ENCODE measurements at places on chromosomes 5 and 9.

GRCh38 chr5:68385936-68386335, 170.4 kb downstream of the PIK3R1 start:
- DNase-seq, result no peak

GRCh38 chr5:116130471-116130870, 45.6 kb downstream of the COMMD10 start:
- peak; percentile 9 for DNase-seq

DNA sequence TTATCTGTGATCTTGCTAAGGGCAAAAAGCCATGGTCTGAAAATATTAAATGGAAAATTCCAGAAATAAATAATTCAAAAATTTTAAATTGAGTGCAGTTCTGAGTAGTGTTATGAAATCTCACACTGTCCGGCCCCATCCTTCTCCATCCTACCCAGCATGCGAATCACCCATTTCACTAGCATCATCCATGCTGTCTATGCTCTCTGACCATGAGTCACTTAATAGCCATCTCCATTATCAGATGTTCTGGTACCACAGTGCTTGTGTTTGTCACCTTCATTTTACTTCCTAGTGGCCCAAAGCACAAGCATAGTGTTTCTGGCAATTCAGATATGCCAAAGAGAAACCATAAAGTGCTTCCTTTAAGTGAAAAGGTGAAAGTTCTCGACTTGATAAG, 63.3 kb upstream of the SMC5 start:
- DNase-seq, result peak; percentile 35

GRCh38 chr9:137069508-137070091, 757 bp downstream of the SAPCD2 start:
- no peak for DNase-seq

GRCh38 chr9:111961575-111961974, 65.0 kb downstream of the UGCG start:
- peak; percentile 73 for DNase-seq

- DNase-seq, result no peak
These were observed 8.9 kb upstream of the SPATA31E1 start for GRCh38 chr9:87873607-87874303.

- no peak for DNase-seq
These were observed 354.5 kb downstream of the ICE1 start for GRCh38 chr5:5777013-5777412.

GRCh38 chr9:120791161-120791560, 2.1 kb downstream of the FBXW2 start:
- no peak for DNase-seq

DNA sequence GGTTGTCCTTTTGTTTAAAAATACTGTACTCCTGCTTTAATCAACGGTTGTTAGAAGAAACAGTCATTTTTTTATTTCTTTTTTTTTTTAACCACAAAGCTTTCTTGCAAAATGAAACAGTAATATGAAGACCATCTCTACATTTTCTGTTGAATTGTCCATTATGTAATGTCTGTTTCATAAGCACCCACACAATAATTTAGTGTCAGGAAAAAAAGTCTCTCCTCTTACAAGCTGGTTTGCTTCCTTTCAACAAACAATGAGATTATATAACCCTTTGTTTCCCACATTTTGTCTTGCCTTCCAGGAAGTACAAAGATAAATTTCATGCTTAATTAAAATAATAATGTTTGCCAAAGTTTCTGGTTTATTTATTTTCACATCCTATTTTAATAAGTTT, 16.7 kb downstream of the CTNNAL1 start:
- DNase-seq, result no peak

DNA sequence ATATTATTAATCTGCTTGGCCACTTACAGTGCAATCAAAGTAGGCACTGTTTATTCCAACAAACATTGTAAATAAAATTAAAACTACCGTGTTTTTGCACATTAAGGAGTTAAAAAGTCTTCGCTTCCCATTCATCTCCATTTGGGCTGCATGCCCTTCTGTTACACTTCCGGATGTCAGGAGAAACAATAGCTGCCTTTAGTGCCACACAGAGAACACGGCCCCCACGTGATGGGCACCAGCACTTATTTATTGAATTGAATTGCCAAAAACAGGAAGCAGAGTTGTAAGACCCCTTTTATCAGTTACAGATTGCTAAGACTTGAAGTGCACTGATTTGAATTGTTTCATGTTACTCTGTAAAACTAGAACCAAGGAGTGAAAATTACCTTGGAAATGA, 80.4 kb downstream of the LHFPL2 start:
- DNase-seq, result no peak

- no peak for DNase-seq
These were observed 16.0 kb downstream of the HSD17B4 start for GRCh38 chr5:119468286-119468685.

DNA sequence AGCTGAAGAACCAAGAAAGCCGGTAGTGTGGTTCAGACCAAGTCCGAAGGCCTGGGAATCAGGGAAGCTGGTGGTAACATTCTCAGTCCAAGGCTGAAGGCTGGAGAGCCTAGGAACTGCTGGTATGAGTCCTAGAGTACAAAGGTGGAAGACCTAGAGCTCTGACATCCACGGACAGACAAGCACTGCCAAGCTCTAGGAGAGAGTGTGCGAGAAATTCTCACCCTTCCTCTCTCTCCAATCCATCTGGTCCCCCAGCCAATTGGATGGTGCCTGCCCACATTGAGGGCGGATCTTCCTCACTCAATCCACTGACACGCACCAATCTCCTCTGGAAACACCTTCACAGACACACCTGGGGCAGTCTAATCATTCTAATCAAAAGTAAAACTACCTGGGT, 19.7 kb upstream of the ADAMTS19 start:
- DNase-seq, result no peak

- no peak for DNase-seq
These were observed 51.1 kb downstream of the TTLL11 start for GRCh38 chr9:122042056-122042455.

DNA sequence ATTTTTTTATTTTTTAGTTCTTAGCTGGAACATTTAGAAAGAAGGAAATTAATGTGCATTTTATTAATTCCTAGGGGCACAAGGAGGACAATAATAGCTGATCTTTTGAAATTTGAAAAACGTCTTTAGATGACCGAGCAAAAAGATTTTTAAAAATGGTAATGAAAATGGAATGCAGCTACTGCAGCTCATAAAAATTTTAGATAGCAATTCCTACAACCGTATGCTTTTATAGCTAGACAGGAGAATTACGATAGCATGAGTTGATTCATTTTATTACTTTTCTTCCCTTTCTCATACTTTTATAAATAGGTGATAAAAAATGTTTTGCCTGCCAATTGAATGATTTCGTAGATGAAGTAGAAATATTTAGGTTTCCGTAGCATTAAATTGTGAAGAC, 13.7 kb upstream of the RUFY1 start:
- no peak for DNase-seq

DNA sequence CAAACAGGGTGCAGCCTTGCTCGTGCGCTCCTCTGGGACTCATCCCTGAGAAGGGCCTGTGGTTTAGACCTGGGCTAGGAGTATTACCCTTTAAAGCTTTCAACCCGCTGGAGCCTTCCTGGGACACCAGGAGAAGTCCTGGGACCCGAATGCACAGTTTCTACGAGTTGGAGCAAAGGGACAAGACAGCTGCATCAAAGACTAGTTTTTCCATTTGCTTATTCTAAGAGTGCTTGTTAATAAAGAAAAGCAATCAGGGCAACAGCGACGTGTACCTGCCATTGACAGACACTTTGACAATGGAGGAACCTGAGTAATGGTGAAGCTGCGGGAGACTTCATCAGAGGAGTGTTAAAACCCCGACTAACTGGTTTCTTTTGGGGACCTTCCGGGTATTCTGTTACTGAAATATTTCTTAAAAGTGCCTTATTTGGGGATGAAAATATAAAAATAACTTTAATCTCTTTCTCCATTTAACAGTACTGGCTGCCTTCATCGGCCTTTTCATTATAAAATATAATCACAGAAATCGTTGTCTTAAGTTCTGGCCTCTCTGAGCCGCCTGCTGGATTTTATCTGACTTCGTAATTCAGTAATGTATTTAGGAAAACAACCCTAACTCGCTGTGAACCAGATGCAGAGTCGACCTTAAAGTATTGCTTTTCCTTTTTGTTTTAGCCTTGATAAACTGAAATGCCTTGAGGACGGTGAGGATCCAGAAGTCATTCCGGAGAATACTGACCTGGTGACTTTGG, 732 bp downstream of the SNAPC3 start:
- DNase-seq, result peak; percentile 22

- DNase-seq, result no peak
These were observed 16.4 kb downstream of the MAN2A1 start for GRCh38 chr5:109706095-109706494.

DNA sequence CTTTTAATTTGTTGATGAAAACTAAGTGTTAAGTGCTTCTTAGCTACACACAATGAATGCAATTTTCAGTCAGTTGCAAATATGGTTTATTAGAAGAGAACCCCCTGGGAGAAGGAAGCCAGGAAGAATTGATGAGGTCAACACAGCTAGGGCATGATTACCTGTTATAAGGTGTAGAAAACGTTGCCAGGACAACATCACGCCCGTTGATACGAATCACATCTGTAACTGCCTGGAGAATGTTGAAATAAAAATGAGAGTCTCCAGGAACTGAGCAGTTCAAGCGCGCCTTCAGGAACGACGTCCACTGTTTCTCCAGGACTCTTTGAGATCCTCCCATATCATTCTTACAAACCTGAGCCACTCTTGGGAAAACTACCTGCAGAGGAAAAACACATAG, 88.0 kb downstream of the SEMA6A start:
- DNase-seq, result no peak

GRCh38 chr9:70951749-70952727, 169.4 kb downstream of the TRPM3 start:
- DNase-seq, result no peak

DNA sequence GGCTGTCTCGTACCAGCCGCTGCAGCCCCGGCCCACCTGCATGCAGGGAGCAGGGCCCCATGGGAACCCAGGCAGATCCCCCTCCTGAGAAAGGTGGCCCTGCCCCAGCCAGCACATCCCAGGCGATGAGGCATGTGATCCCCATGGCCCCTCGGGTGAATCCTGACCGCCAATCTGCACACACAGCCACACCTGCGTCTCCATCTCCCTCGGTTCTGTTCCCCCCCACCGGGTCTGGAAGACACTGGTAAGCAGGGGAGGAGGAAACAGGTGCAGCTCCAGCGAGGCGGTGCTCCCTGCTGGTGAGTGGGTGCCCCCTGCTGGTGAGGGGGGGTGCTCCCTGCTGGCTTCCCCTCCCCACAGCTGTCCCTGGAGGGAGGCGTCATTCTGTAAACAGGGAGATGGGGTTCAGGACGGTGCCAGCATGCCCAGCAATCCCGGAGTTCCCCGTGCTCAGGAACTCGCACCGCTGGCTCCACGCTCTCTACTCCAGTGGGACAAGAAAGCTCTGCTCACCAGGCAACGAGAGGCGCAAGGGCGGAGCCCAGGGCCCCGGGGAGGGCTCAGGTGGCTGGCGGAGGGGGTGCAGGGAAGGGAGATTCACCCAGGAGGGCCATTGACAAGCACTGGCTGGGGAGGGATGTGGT, 28.4 kb upstream of the SLC12A7 start:
- DNase-seq, result no peak

DNA sequence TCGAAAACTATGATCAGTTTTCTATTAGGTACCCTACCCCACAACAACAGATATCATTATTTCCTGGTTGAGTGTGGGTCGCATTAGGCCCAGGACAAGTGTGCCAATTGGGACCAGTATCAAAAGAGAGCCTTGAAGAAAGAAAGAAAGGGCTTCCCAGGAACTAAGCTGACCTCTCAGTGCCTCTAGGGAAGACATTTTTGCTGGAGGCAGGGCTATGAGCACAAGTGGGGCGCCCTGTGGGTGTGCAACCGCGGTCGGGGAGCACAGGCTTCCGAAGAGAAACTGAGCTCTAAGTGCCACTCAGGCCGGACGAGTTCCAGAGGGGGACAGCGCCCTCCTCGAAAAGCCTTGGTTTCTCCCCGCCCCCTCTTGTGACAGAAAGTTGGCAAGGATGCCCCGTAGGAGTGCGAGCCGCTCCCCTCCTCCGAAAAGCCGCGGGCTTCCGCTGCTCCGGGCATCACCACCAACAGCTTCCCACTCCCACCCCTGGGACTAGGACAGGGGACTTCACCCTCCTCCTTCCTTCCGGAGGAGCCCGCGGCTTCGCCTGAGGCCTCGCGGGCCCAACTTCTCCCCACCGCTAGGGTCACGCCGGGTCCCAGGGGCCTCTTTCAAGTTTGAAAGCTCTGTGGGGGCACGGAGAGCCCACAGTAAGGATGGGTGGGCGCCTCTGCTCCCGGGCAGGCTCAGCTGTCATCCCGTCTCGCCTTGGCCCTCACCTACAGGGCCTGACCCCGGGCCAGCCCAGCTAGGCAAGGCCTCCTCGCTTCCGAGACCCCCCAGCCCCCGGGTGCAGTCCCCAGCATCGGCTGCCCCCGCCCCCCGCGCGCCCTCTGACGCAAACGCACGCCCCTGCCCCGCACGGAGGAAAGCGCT, 2.0 kb downstream of the NR2F1-AS1 start:
- DNase-seq, result no peak

GRCh38 chr5:114266374-114266773, 95.5 kb upstream of the KCNN2 start:
- no peak for DNase-seq

GRCh38 chr5:77743181-77743580, 33.0 kb downstream of the TBCA start:
- peak; percentile 29 for DNase-seq
